ENCODE measurements at places on chromosomes 5 and 9. TPM values are rescaled to one million over a fixed set of nuclear protein-coding genes. Genes with fewer than 3 reads are reported as not detected.

GARNL3 gene
- 2.3 TPM for total RNA-seq

C5orf46 gene
- total RNA-seq, result 17.8 TPM

BRIX1 gene
- total RNA-seq, result 37.2 TPM

CCDC152 gene
- not detected for total RNA-seq

GAS1 gene
- 15.7 TPM for total RNA-seq

WDR38 gene
- total RNA-seq, result not detected

APC gene
- total RNA-seq, result 63.3 TPM

ANKRD31 gene
- 0.51 TPM for total RNA-seq

PCDHGA5 gene
- 0.61 TPM for total RNA-seq

SLC27A6 gene
- total RNA-seq, result 7.5 TPM

MARCHF11 gene
- total RNA-seq, result not detected

PTTG1 gene
- 106 TPM for total RNA-seq

NDOR1 gene
- total RNA-seq, result 17.8 TPM

SHROOM1 gene
- total RNA-seq, result 4.7 TPM

DIMT1 gene
- 27.7 TPM for total RNA-seq

GTF3C4 gene
- 17.7 TPM for total RNA-seq

CDC14B gene
- 14.5 TPM for total RNA-seq

RALGPS1 gene
- 1.1 TPM for total RNA-seq

GFPT2 gene
- total RNA-seq, result 0.83 TPM

KIF20A gene
- total RNA-seq, result 36.5 TPM

PCDHB15 gene
- total RNA-seq, result 0.45 TPM

NTRK2 gene
- total RNA-seq, result not detected

IL5 gene
- not detected for total RNA-seq

LCP2 gene
- total RNA-seq, result not detected

GCNT1 gene
- total RNA-seq, result 39.8 TPM

WDR31 gene
- total RNA-seq, result 2.0 TPM

AGTPBP1 gene
- 12.9 TPM for total RNA-seq

ZNF474 gene
- total RNA-seq, result 0.33 TPM

C9orf78 gene
- total RNA-seq, result 25.3 TPM

KLF9 gene
- total RNA-seq, result 7.8 TPM

CAVIN4 gene
- 0.33 TPM for total RNA-seq

EXOC3 gene
- 19.5 TPM for total RNA-seq

SV2C gene
- under 0.01 TPM for total RNA-seq

LHX3 gene
- total RNA-seq, result not detected

All from mammary epithelial cell (primary cell).